NCI-H2171 (cell line): ENCODE measurements at places on chromosomes 5 and 9.

- no peak for DNase-seq
Measured at GRCh38 chr5:90983148-90983547, 400.0 kb downstream of the ARRDC3 start.

DNA sequence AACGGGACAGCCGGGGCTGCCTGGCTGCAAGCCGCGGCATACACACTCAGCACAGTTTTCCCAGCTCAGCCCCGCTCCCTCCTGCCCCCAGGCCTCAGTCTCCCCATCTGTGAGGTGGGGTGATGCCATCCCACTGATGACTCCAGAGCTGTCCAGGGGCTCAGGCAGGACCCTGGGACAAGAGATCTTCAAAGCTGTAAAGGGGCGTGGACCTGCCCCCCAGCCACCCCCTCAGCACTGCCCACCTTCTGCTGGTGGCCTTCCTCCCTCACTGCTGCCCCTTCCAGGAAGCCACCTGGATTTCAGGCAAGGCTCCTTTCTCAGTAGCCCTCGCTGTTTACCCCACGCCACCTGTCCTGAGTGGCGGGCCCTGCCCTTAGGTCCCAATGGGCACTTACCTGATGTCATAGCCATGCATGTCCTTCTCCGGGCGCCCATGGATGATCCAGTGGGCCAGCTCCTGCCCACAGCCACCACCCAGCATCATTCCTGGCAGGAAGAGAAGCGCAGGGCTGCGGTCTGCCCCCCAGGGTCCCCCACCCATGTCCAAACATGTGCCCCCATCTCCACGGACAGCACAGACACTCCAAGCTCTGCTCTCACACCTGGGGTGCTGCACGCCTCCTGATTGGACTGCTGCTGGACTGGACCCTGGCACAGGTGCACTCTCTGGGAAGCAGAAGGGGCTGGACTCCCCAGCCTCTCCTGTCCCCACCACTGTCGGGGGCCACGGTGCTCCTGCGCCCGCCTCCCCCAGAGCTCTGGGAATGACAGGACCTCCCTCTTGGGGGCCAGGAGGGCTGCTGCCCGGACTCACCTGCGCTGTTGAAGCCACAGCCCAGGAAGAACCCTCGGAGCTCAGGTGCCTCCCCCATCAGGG is 25.7 kb downstream of the SARDH start:
- no peak for DNase-seq

DNA sequence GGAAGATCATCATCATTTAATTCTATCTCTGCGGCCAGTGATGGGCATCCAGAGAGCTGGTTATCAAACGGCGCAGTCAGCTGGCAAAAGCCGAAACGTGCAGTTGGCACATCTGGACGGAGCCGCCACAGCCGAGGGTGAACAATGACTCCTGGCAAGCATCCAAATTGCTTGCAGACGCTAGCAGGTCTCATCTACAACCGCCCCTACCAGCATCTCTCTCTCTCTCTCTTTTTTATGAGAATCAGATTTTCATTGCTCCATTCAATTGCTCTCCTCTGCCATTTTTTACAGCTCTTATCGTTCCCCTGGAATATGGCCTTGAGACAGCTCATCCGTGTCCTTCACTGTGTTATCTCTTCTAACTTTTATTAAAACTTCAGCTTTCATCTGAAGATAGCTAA is 165.2 kb downstream of the MAPKAP1 start:
- DNase-seq, result peak; percentile 85

DNA sequence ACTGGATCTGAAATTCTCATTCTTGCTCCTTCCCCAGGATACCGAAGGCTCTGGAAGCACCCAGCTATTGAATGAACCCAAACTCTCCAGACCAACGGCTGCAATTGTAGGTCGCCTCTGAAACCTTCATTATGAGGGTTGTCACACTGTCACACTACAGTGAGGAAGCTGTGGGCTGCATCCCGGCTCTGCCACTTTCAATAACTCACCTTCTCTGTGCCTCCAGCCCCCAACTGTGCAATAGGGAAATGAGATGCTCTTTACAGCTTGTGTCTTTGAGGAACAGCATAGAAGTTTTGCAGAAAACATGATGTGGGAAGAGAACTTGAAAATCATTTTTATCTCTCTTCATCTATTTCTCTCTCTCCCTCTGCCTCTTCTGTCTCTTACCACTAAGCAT is 69.6 kb upstream of the TGFBR1 start:
- DNase-seq, result no peak

GRCh38 chr5:54324651-54325271 is 14.4 kb upstream of the ARL15 start:
- DNase-seq, result no peak

- DNase-seq, result no peak
Measured at GRCh38 chr9:109316207-109316640, 4.6 kb downstream of the EPB41L4B start.

GRCh38 chr5:56648460-56649034 is 166.8 kb upstream of the MAP3K1 start:
- DNase-seq, result no peak

GRCh38 chr9:69773258-69773657 is 13.4 kb upstream of the PTAR1 start:
- no peak for DNase-seq

GRCh38 chr5:145661737-145662485 is 173.2 kb downstream of the PRELID2 start:
- DNase-seq, result no peak

DNA sequence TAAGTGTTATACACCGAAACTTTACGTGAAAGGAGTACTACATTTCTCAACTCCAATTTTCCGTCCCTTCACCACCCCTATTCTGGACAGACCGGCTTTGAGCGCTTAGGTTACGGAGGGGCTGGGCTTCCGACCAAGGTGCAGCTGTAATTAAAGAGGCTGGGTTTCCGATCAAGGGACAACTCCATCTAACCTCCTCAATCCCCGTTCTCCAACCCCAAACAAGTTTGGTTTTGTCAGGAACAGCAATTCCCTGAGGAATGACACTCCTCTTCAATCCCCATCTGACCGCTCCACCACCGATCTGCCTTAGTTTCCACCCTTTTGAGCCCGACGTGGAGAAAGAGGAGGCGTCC is 577 bp downstream of the TUT7 start:
- no peak for DNase-seq

DNA sequence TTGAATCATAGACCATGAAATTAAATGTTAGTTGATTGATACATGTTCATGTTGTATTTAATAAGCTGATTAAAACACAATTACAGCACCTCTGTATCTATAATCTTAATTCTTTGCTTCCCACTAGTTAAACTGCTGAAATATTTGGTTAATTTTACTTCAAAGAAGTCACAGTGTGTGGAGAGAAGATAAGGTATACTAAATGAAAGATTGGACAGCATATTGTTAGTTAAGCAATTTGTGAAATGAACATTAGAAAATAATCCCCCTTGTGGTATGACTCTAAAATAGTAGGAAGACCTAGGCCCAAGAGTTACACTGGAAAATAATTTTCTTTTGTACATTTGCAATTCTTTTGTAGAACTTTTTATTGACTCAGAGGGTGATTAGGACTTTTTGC is 30.3 kb downstream of the MAN2A1 start:
- no peak for DNase-seq

- DNase-seq, result no peak
Measured at GRCh38 chr5:79640571-79641055, 28.4 kb downstream of the TENT2 start.

DNA sequence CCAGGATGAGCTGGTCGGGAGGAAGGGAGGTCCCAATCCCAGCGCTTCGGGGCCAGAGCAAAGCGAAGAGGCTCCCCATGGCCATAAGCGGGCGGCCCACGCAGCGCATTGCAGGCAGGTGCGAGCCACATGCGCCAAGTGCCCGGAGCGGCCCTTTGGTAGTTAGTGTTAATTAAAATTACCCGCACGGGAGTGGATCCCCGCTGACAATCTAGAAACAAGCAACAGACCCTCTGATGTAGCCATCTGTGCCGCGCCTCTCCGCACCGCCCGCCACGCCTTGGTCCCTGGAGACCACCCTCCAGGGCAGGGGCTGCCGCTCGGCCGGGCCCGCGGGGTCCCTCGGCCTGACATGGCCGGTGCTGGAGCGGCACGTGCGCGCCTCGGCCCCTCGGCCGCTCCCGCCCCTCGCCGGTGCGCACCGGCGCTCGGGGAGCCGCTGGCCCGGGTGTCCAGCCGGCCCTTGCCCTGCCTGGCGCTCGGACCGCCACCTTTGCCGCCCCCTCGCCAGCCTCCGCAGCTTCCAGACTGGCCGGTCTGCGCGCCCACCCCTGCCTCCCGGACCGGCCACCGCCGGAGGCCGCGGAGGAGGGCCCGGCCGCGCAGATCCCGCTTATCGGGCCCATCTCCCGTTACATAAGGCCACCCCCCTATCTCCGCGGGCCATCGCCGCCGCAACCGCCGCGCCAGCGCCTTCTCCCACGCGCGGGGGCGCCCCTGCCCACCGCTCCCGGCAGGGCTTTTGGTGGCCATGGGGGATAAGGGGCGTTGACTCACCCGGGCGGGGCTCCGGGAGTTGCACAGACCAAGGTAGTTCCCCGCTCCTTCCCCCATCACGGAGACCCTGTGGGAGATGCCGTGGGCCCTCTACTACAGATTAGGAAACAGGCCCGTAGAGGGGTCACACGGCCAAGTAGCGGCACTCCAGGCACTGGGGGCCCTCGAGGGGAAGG is 1.9 kb upstream of the IL13 start:
- DNase-seq, result no peak

- no peak for DNase-seq
Measured at GRCh38 chr5:107450531-107450930, 220.2 kb downstream of the EFNA5 start.

- no peak for DNase-seq
Measured at GRCh38 chr5:81427566-81427965, 33.6 kb upstream of the ACOT12 start.

- DNase-seq, result no peak
Measured at GRCh38 chr5:136012041-136012804, 16.6 kb upstream of the TGFBI start.

DNA sequence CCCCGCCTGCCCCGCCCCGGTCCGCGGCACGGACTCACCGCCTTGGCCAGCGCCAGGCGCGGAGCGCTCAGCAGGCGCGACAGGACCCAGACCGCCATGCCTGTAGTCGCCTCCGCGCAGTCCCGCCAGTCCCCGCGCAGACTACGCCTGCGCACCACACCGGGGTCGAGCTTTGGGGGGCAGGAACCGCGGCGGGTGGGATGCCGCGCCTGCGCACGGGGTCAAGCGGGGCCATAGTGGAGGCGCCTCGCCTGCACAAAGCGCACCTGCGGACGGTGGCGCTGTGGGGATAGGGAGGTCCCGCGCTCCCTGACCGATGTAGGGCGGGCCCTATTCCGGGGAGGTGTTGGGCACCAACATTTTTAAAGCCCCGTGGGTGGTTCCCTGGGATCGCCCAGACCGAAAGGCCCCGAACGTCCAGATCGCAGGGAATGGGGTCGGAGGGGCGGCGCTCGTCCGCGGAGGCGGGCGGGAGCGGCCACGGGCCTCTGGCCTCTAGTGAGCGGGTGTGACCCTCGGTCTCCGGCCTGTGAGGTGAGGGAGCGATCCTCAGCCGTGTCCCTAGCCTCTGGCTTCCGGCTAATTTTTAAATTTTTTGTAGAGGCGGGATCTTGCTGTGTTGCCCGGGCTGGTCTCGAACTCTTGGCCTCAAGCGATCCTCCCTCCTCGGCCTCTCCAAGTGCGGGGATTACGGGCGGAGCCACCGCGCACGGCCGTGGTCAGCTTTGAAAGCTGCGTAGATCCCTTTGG is 70.8 kb upstream of the LPCAT1 start:
- DNase-seq, result peak; percentile 97

DNA sequence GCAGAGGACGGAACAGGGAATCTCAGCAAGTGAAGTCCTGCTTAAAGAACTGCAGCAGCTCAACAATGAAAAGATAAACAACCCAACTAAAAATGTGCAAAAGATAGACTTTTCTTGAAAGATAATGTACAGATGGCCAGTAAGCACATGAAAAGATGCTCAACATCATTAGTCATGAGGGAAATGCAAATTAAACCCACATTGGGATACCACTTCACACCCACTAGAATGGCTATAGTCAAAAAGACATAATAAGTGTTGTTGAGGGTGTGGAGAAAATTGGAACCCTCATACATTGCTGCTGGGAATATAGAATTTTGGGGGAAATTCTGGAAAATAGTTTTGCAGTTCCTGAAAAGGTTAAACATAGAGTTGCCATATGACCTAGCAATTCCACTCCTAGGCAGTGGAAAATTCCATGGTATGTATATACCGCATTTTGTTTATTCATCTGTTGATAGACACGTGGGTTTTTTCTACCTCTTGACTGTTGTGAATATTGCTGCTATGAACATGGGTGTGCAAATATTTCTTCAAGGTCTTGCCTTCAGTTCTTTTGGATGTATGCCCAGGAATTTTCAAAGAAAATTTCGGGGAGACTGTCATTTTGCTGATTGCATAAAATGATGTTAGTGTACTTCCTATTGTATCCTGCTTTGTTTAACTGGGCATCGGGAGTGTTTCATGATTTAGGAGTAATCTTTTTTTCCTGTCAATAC is 7.2 kb downstream of the CNOT8 start:
- DNase-seq, result no peak

GRCh38 chr5:152270096-152270495 is 135.0 kb downstream of the NMUR2 start:
- no peak for DNase-seq

GRCh38 chr5:1871441-1871840 is 11.3 kb downstream of the IRX4 start:
- DNase-seq, result no peak

DNA sequence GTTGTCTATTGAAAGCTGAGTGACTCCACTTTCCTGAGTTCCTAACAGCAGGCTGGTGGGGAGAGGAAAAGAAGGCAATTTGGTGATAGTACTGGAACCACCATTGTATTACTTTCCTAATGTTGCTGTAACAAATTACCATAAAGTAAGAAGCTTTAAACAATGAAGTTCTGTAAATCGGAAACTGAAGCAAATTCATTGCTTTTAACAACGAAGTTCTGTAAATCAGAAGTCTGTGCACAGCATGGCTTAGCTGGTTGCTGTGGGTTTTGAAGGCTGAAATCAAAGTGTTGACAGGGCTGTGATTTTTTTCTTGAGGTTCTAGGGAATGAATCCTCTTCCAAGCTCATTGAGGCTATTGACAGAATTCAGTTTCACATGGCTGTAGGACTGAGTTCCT is 72.3 kb downstream of the SLC44A1 start:
- no peak for DNase-seq
